HS-5 (cell line): ENCODE measurements at places on chromosomes 13 and 19.

- DNase-seq: no peak
Observed at GRCh38 chr13:51845574-51846318, 769 bp upstream of the TMEM272 start.

GRCh38 chr19:44758596-44758995, 10.1 kb downstream of the BCL3 start:
- no peak for DNase-seq

- DNase-seq: no peak
Observed at GRCh38 chr19:28034936-28035335, 1178.0 kb downstream of the UQCRFS1 start.

DNA sequence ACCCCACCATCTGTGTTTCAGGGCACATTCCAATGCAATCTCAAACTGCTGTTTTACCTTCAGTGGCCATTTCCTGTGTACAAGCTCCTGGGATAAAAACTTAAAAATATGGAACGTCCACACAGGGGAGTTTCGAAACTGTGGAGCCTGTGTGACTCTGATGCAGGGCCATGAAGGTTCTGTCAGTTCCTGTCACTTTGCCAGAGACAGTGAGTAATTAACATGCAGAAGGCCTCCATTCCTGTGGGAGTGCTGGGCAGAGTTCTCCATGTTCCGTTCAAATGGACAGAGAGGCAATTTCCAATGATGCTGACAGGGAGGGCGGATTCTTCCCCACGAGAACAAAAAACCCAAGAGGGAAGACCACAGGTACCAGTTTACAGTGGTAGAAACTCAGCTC, 24.4 kb downstream of the WDR88 start:
- no peak for DNase-seq

GRCh38 chr19:46722004-46722380, 5.1 kb upstream of the PRKD2 start:
- no peak for DNase-seq

DNA sequence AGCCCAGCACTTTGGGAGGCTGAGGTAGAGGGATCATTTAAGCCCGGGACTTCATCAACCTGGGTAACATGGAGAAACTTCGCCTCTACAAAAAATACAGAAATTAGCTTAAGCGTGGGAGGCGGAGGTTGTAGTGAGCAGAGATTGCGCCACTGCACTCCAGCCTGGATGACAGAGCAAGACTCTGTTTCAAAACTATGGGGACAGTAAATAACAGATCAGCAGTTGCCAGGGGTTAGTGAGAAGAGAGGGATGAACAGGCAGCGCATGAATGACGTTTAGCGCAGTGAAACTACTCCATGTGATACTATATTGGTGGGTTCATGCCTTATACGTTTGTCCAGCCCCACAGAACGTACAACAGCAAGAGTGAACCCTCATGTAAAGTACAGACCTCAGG, 7.1 kb upstream of the ICAM3 start:
- DNase-seq: no peak

- DNase-seq: no peak
Observed at GRCh38 chr13:46143184-46143701, 38.4 kb upstream of the CPB2 start.

DNA sequence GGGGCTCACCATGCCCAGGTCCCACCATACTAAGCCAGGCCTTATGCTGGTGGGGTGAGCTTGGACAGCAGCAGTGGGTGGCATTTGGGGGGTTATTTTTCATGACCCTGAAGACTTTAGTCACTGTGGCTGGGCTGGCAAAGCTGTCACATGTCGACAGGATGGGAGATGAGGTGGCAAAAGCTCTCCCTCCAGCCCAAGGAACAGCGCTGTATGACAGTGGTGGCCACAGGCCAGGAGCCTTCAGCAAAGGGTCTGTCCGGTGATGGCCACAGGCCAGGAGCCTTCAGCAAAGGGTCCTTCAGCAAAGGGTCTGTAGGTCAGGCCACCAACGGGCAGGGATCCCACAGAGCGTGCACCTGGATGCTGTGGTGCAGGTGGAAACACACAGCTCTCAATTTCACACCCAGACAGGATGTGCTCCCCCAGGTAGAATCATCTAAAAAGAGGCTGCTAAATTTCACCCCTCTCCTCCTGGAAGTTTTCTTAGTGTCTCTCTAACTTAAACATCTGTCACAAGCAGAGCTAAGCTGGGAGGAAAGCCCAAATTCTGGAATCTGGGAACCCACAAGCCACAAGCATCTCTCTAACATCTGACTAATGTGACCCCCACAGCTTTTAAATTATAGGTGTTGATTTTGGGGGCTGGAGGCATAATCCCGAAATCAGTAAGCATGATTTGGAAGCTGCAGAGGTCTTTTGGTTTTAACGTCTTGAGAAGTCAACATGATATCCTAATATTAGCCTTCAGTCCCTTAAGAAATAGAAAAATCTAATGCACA, 23.0 kb downstream of the COL4A1 start:
- DNase-seq: no peak

- no peak for DNase-seq
Observed at GRCh38 chr13:98473135-98473787, 103.6 kb downstream of the STK24 start.

GRCh38 chr13:70708775-70709174, 600.5 kb upstream of the KLHL1 start:
- DNase-seq: peak; percentile 2

DNA sequence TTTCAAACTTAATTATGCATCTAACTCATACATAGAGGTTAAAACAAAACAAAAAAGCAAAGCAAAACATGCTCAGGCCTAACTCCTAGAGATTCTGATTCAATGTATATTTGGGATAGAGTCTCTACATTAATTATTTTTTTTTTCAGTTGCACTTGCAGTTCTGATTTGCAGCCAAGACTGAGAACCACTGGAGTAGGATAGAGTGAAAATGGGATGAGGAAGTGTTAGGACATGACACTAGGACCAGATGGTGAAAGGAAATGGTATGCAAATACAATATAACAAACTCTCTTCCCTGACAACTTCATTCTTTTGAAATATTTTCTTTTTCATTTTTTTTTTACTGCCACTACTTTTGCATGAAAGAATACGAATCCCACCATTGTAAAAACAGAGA, 1.8 kb downstream of the CCDC122 start:
- no peak for DNase-seq

- no peak for DNase-seq
Observed at GRCh38 chr13:27868641-27869435, 51.0 kb upstream of the PDX1 start.

DNA sequence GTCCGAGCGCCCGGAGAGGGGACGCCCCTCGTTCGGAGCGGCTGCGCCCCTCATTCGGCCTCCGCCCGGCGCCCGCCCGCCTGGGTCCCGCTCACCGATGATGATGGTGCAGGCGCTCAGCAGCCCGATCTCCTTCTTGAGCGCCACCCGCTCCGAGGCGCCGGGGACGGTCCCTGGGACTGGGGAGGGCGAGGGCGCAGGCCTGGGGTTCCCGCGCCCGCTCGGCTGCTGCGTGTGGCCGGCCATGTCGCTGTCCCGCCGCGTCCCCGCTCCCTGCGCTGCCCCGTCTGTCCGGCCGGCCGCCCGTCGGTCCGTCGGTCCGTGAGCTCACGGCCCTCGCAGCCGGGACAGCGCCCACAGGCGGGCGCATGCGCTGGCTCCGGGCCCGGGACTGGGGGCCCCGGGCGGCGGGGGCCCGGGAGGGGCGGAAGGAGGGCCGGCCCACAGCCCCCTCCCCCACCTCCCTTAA, at the start of gene SLC7A10:
SLC7A10 (minus strand) TSS at position 393 of the 469 bp plus-strand sequence; CDS start at position 246, 147 bp downstream.
- DNase-seq: no peak
